ENCODE measurements at places on chromosomes 4 and X. TPM values are rescaled to one million over a fixed set of nuclear protein-coding genes. Genes with fewer than 3 reads are reported as not detected.

The C4orf46 gene
- total RNA-seq: 2.7 TPM

The MAGEA12 gene
- not detected for total RNA-seq

The DIPK2B gene
- total RNA-seq: 9.9 TPM

The SYP gene
- 6.7 TPM for total RNA-seq

The SPANXA1 gene
- not detected for total RNA-seq

The LRRC66 gene
- total RNA-seq: 44.8 TPM

The GPR82 gene
- total RNA-seq: not detected

The ODAPH gene
- total RNA-seq: not detected

- DNase-seq: no peak
Observed at GRCh38 chrX:10507181-10507580, 113.2 kb downstream of the MID1 start.

- DNase-seq: no peak
Observed at GRCh38 chrX:119009071-119009470, 34.7 kb downstream of the LONRF3 start.

GRCh38 chrX:53684415-53685192 is 1.9 kb downstream of the HUWE1 start:
- no peak for DNase-seq

DNA sequence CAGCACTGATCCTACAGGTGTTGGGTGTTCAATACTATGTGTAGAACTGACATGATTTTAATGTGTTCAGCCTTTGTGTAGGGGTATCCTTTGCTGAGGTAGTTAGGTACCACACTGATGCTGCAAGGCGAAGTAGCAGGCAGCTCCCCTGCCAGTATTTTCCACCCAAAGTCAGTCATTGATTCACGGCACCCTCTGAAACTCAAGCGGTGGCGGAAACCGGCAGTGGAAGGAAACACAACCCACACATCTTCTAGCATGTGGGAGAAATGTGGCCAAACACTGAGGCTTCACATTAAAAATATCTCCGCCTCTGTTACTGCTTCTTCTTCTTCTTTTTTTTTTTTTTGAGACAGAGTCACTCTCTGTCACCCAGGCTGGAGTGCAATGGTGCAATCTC is 126.3 kb downstream of the AASDH start:
- no peak for DNase-seq

DNA sequence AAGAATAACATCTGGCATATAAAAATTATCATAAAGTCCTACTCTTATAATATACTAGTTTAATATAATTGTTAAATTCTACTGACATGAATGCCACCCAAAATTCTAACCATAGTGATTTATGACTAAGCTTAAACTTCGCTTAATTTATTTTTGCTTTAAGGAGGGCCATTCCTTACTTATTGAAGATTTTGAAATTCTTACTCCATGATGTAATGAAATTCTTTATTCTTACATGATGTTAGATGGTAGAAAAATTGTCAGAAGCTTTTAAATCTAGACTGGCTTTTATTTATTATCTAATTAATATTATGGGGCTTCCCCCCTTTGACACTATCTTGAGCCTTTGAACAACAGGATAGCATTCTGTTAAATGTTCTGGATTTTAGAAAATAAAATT is 19.5 kb upstream of the SUPT20HL2 start:
- no peak for DNase-seq

DNA sequence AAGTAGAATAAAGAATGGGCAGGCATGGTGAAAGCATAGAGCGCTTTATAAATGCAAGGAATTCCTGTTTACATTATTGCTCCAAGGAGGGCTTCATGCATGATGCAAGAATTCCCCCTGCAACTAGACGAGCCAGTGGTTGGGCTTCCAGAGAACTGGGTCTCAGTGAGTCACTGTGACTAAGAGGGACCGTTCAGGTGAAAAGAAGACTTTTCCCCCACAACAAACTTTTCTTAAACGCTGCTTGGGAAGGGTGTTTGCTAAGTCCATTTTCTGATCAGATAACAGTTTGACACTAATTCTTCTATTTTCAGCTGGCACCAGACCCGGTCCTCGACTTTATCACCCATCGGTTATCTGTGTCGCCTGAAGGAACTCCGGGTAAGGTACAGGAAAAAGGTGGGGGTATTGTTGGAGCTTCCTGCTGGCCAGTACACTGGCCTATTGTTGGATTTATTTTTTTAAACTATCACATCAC is 40.1 kb downstream of the LDB2 start:
- no peak for DNase-seq

DNA sequence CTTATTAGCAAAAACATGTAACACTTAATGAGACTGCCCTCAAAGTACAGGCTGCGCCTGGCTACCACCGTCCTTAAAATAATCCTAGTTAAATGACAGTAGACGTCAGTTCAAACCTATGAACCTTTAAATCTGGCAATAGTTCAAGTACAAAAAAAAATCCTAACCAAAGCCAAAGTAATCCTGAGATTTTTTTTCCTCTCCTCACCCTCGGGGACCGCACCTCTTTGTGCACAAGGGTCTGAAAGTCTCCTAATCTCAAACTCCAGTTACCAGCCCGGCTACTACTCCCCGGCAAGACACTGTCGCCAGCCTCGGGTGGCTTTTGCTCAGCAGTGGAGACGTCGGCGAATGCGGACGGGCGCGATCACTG is 439 bp downstream of the SEC31A start:
- no peak for DNase-seq

DNA sequence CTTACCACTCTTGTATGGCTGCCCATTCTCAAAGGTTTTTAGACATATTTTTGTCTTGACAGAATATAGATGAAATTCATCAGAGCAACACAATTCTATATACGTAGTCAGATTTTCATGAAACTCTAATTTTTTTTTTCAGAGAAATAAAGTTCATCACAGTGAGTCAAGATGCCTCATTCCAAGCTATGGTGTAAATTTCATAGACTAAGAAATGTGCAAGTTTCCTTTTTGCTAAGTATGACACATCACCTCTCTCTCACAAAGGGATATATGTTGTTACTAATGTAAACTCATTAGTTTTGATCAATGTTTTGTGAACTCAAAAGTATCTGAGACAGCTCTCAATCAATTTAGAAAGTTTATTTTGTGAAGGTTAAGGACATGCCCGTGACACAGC is 60.4 kb upstream of the ATXN3L start:
- DNase-seq: no peak

GRCh38 chr4:122584519-122584918 is 36.3 kb downstream of the IL21 start:
- no peak for DNase-seq

GRCh38 chr4:93749292-93749761 is 79.2 kb upstream of the ATOH1 start:
- DNase-seq: no peak

DNA sequence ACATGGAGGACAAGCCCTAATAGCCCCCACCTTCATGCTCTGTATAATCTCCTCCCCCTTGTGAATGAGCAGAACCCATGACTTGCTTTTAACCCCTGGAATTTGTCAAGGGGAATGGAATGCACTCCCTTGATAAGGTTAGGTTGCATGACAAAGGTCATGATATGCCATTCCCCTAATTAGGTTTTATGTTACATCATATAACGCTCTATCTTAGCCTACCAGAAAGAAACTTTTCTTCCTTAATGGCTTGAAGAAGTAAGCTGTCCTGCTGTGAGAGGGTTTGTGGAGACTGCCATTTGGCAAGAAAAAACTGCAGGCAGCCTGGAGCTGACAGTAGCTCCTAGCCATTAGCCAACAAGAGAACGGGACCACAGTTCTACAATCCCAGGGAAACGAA is 399.8 kb upstream of the MAD2L1 start:
- no peak for DNase-seq

- DNase-seq: no peak
Observed at GRCh38 chr4:146255874-146256273, 41.5 kb downstream of the REELD1 start.

GRCh38 chr4:83150653-83151330 is 36.3 kb upstream of the PLAC8 start:
- no peak for DNase-seq

DNA sequence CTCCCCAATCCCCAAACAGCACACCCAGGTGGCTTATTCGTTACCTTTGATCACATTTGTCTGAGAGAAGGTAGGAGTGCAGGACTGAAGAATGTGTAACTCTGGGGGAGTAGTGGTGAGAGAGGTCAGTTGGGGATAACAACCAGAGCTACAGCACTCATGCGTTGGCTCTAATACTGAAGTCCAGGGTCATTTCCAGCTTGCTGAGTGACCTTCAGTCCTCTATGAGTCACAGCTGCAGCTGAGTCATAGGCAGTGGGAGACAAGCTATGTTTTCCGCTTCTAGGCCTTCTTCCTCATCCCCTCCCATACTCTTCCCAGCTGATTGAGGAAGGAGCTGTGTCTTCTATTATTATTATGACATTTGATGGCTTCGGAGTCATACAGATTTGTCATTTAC is 31.6 kb upstream of the CT47C1 start:
- peak; percentile 17 for DNase-seq

DNA sequence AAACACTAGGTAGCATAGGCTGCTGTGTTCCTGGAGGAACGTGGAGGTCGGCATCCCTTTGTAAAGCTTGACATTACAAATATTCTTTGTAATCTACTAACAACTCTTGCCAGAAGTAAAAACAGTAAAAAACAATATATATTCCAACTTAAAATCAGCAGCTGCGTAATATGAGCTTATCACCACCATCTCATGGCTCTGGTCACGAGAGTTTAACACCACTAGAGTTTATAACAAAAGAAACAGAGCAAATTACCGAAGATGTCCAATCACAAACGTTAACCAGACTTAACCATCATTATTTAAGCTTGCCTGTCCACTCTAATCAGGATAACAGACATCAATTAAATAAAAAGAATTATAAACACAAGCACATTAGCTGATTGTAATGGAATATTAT is 236.7 kb downstream of the PCDH7 start:
- DNase-seq: no peak

DNA sequence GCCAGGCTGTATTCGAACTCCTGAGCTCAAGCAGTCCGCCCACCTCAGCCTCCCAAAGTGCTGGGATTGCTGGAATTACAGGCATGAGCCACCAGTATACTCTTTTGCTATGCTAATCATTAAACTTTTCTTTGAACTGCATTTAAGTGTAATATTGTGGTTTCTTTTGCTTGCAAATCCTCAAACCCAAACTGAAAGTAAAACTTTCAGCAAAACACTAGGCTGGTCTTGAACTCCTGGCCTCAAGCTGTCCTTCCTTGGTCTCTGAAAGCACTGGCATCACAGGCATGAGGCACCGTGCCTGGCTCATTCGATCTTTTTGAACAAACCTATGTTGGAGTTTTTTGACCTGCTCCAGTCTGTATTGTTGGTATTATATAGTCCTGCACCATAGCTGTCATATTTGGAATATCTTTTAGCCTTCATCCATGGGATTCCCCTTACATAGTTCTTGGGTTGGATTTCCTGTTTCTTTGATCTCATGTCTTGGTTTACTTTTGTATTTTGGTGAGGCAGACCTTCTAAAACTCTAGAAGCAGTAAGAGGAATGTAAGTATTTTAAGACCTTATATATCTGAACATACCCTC is 34.1 kb downstream of the MOB1B start:
- DNase-seq: no peak

- DNase-seq: no peak
Observed at GRCh38 chrX:33138677-33139249, 72.6 kb downstream of the DMD start.
